Suppressor macrophage treated with lipopolysaccharide for 1 hour (primary cell): ENCODE measurements at places on chromosomes 16 and 17.

DNA sequence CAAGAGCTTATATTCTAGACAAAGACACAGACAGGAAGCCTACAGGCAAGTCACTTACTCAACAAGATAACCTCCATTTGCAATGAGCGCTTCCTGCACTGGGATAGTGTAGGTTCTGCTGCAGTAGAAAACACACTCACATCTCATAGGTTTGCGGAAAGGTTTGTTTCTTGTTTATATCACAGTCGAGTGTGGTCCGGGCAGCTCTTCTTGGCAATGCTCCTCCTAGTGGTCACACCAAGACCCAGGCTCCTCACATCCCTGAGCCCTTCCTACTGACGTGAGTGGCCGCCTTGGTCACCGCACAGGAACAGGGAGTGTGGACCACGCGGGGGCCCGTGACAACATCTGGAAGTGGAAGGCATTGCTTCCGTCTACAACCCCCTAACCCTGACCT is 48.0 kb upstream of the RBFOX3 start:
- DNase-seq = peak; percentile 17

- DNase-seq = no peak
These were observed 5.3 kb downstream of the ZNF469 start for GRCh38 chr16:88387941-88388627.

GRCh38 chr16:17224879-17225281 is 245.9 kb downstream of the XYLT1 start:
- DNase-seq = no peak

GRCh38 chr16:3661922-3662321 is 7.4 kb downstream of the DNASE1 start:
- DNase-seq = no peak

- no peak for DNase-seq
These were observed 3.4 kb upstream of the SSH2 start for GRCh38 chr17:29933379-29933778.

DNA sequence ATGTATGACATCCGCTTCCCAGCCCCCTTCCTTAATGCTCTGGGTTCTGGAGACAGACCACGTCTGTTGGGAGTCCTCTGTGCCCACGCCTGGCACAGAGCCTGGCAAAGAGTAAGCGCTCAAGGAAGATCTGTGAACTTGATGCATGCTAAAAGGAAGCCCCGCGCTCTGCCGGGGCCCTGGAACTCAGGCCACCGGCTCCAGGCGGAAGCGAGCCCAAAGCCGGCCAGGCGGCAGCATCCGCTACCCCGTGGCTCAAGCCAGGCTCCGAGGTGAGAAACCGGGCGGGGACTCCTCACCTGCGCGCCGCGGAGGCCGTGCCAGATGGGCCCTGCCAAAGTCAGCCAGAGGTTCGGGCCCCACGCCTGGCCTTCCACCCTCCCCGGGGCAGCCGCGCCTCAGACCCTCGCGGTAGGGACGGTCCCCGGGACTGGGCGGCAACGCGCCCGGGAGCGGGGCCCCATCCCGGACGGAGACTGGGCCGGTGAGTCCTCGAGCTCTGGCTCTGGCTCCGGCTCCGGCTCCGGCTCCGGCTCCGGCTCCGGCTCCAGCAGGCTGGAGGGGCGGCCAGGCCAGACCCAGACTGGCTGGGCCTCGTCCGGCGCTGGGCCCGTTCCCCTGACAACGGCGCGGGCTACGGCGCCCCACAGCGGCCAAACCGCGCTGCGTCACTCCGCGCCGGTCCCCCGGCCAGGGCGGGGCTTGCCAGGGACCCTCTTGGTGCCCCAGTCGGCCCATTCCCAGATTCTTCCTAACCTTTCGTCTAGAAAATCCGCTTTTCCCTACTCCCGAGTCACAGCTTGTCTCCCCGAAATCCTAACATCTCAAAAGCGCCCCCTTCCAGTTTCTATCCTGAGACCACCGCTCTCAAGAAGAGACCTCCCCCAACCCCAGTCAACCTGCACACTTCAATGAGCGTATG is at the start of gene ZDHHC1:
Gene ZDHHC1 (minus strand): TSS at position 606 of the 922 bp plus-strand sequence. CDS start 8,702 bp downstream, outside the sequence.
- DNase-seq = peak; percentile 67

DNA sequence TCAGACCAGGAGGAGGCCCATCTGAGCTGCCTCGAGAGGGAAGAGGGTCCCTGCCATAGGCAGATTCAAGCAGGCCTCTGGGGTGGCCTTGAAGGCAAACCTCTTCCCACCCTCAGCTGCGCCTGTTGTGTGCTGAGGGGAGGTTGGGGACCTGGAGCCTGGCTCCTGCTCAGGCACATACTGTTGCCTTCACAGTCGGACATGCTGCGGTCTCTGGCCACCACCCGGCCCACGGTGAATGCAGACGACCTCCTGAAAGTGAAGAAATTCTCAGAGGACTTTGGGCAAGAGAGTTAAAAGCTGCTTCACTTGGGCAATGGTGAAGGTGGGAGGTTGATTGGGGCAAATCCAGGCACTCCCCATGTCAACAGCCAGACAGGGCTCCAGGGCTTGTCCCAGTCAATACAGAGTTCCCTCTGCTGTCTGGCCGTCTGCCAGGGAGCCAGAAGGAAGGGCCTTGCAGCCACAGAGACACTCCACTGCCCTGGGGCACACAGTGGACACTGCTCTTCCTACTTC is 6.3 kb downstream of the PDF start:
- peak; percentile 47 for DNase-seq

DNA sequence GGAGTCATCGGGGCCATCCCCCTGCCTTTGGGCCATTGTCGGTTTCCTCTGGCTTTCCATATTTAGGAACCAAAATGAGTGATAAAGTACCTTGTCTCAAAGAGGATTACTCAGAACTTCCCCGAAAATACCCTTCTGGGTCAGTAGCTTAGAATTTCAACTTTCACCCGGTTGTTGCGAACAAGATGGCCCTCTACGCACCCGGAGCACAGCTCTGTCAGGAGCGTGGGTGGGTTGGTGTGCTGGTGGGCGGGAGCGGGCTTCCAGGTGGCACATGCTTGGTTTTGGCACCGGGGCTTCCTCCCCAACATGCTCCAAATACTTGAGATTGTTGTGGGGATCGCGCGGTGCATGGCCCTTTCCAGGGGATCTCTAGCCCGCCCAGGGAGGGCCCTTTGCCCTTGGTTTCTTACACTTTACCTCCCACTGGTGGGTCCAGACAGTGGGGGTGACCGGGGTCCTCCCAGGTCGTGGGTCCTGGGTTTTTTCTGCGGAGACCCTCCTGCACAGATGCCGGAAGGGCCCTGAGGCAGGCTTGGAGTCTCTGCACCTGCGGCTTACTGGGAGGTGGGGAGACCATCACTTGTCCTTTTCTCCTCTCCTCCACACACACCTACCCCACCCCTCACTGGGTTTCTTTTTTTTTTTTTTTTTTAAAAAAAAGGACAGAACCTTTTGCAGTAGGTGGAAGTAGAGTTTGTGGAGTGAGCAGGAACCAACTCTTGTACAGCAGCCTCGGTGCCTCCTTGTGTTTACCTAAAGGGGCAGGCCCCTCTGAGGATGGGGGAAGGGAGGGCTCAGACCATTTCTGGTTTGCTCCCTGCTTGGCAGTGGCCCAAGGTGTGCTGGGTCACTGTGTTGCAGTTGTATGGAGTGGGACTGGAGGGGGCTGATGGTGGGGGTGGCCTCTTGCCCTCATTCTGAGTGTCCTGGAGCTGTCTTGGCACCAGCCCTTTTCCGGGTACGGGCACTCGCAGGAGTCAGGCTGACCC is 142.1 kb downstream of the SEC14L1 start:
- DNase-seq = peak; percentile 94

DNA sequence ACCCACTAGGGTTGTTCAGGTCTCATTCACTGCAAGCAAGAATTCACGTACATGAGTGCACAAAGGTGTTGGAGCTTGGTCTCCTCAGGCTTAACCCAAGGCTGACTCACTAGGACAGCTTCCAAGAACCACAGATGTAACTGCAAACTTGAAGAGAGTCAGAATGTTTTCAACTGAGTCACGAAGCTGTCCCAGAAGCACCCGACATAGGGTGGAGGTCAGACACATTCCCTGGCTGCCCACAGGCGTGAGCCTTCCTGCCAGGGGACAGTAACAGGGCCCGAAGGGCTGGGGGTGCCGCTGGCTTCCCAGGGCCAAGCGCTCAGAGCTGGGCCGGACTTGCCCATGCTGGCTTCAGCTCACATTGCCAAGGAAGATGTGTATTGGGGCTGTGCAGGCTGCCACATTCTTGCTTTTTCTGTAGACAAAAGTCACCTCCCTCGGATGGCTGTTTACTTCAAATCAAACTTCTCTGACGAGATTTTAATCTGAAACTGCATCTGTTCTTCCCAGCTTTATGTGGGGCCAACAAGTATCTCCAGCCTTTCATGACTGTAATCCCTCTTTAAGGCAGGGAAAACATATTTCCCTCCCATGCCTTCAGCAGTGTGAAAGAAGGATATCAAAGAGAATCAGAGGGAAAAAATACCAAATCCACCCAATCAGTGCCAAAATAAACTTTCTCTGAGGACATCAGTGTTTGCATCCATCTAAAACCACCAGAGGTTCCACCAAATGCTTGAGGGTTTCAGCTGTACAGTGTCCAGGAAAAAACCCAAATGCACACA is 14.3 kb downstream of the CMTM3 start:
- no peak for DNase-seq

DNA sequence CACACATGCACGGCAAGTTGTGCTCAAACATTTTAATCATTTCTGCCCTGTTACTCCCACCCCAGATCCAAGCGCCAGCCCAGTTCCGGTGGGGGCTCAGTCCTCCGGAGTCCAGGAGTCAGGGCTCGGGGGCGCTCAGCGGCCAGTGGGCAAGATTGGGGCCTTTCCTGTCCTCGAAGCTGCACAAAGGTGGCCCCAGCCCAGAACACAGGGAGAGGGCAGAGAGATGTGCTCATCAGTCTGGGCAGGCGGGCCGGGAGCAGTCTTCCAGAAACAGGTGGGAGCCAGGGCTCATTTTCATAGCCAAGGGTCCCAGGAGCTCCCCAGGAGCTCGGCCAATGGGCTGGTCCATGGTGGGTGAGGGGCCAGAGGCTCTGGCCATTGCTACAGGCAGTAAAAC is 4.1 kb downstream of the PRSS8 start:
- DNase-seq = no peak

GRCh38 chr17:28280826-28281225 is 38.2 kb upstream of the TMEM97 start:
- no peak for DNase-seq
